ENCODE measurements at places on chromosomes 2 and 18.

DNA sequence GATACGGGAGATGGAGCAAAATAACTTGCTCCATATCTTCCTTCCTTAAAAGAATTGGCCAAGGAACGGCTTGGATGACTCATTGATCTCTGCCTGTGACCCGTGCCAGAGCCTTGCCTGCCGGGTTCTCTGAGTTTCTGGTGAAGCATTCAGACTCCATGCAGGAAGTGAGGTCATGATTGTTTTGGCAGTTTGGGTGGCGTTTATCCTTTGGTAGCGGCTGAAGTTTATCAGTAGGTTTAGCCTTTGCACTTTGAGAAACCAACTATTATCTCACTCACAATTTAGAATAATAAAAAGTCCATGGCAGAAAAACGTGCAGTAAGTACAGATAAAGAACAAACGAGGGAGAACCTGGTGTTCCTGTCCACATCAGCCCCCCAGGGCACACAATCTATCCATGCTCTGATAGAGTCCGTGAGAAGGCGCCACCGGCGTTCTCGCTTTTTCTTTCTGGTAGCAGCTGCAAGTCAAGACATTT lies 15.0 kb upstream of the CTAGE1 start:
- DNase-seq: no peak

DNA sequence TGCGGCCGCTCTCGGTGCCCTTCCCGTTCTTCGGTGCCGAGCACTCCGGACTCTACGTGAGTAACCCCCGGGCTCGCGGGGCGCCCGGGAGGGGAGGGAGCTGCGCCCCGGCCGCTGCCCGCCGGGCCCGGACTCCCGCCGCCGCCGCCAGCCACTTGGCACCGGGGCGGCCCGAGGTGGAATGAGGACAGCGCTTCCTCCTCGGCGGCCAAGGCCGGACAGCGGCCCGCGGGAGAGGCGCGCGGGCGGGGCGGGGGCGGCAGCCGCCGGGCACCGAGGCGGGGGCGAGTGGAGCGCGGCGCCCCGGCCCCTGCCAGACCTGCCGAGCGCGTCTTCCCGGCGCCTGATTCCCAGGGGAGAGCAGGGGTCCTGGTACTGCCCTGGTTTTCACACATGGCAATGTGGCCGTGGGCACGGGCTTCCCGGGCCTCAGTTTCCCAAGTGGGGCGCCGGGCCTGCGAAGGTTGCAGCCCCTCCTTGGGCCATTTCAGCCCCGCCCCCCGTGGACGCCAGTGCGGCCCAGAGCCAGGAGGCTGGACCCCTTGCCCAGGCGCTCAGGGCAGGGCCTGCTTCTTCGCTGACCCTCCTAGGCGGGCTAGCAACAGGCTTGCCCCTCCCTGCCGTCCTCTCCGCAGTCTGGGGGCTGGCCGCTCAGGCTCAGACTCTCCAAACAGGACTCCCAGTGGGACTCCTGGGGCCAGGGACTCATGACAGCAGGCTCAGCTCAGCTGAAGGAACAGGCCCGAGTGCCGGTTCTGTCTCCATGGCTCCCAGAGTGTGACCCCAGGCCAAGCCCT lies 775 bp downstream of the SNED1 start:
- DNase-seq: no peak

- DNase-seq: no peak
Measured at GRCh38 chr2:223532712-223533111, 69.4 kb downstream of the SCG2 start.

- no peak for DNase-seq
Measured at GRCh38 chr2:81981585-81981984, 1677.0 kb upstream of the LRRTM1 start.
